Central memory CD8-positive, alpha-beta T cell (primary cell): ENCODE measurements at places on chromosomes 12 and 14.

DNA sequence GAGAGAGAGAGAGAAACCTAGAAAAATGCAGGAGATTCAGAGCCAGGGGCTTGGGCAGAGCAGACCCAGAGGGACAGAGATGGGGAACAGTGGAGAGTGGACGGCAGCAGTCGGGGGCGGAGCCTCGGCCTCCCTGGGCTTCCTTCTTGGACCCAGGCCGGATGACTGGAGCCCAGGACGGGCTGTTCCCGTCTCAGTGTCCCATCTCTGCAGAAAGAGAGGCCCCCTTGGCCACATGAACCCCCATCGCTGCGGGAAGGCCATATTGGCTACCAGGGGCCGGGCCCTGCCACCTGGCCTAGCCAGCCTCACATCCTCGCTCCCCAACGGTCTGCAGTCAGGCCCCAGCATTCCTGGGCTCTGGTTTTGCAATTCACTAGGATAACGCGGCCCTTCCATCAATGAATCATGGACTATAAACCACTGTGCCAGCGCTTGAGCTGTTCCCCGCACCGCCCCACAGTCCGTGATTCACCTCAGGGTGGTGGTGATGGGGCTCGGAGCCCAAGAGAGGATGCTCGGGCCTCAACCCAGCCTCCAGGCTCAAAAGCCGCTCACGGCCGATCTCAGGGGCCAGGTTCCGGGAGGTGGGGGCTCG, 116.5 kb downstream of the RFLNA start:
- H3K27ac ChIP-seq, result peak overlapping the region; percentile 58
- H3K36me3 ChIP-seq, result peaks cover 19% of the 10 kb centered on the region
- peaks cover 29% of the 10 kb centered on the region for H3K4me1 ChIP-seq
- no peak overlapping the region for H3K4me3 ChIP-seq

DNA sequence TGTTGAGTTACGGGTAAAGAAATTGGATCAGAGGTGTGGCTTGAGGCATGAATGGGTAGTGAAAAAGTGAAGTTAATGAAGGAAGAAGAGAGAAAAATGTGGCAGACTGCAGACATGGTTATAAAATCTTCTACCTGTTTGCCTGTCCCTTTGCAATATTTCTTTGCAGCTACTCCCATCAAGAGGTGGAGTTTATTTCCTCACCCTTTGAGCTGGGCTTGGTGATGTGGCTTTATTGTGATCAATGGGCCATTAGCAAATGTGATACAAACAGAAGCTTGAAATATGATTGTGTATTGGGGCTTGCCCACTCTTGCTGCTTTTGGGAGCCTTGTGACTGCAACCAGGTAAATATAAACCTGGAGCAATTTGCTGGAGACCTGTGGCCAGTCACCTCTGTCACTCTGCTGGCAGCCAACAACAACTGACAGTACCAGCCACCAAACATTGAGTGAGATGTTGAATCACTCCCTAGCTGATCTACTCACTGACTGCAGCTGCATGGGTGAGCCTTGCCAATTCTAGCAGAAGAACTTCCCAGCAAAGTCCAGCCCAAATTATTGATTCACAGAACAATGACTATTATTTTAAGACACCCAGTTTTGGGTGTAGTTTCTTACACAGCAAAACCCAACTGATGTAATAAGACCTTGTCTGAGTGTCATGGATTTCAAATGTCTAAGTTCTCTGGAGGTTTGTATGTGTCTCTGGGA, 151.0 kb upstream of the ATP2B1 start:
- no peak for DNase-seq
- H3K4me3 ChIP-seq, result no peak overlapping the region
- H3K4me1 ChIP-seq, result peaks cover 61% of the 10 kb centered on the region
- H3K27ac ChIP-seq, result no peak overlapping the region
- H3K36me3 ChIP-seq, result peaks cover 13% of the 10 kb centered on the region
- no peaks in the 10 kb centered on the region for H3K27me3 ChIP-seq

GRCh38 chr12:124415064-124415463, 120.2 kb downstream of the RFLNA start:
- H3K27me3 ChIP-seq, result no peaks in the 10 kb centered on the region
- peaks cover 21% of the 10 kb centered on the region for H3K4me1 ChIP-seq
- no peak for DNase-seq
- no peak overlapping the region for H3K4me3 ChIP-seq
- no peak overlapping the region for H3K27ac ChIP-seq

DNA sequence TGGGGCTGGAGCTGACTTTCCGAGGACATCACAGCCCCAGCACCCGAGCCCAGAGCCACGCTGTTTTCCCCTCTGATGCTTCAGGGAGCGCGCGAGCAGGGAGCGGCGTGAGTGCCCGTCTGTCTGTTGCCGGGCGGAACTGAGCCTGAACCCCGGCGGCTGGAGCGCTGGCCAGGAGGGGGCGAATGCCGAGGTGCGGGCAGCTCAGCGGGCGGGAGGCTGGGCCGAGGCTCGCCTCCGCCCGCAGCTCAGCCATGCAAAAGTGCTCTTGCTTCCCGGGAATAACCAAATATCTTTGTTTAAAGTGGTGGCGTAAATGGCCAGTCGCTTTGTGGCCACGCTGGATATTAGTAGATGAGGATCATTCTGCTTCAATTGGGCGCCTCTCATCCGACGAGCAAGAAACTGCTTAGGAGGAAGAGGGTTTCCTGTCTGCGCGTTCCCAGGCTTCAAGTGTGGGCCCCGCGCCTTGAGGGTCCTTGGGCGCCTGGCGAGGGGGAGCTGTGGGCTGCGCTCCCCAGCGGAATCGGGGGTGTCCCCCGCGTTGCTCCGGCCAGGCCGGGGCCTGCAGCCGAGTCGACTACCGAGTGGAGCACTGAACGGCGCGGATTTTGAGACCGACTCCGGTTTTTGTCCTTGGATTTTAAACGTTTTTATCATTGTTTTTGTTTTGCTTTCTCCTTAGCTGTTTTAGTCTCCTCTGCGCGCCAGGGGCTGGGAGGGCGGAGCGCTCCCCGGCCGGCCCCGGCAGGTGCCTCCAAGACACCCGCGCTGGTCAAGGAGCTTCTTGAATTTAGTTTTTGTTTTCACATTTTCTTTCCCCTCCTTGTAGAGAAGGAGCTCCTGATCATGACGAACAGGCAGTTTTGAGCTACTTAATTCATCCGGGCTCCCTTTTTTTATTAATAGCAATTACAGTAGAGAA, 831 bp upstream of the NKX2-1 start:
- H3K27me3 ChIP-seq, result peaks cover 73% of the 10 kb centered on the region
- H3K36me3 ChIP-seq, result no peaks in the 10 kb centered on the region
- H3K4me1 ChIP-seq, result peaks cover 5% of the 10 kb centered on the region
- H3K4me3 ChIP-seq, result peak overlapping the region; percentile 6
- no peak for DNase-seq

DNA sequence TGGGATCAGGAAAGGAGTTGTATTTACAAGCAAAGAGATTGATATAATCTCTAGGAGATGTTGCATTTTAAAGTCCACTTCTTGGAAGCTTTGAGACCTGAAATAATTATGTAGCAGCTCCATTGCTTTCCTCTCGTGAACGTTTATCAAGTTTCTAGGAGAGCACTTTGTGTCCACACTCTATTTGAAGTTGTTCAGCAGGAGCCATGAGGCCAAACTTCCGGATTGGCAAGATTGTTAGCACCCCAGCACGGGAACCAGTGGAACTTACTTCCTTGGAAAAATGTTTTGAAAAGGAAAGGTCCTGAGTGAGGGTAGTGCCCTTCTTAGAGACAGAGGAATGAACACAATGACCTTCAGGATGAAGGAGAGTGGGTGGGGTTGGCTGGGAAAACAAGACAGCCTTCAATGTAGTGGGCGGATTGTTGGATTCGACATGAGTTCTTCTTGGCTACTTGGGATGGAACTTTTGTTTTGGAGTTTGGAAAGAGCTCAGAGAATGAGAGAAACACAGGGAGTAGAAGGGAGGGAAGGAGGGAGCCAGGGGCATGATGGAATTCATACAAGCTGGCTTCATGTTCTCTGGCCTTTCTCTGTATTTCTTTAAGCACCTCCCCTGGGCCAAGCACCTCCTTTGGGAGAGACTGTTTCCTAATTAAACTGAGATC, 23.8 kb upstream of the CISTR start:
- no peaks in the 10 kb centered on the region for H3K4me1 ChIP-seq
- no peak for DNase-seq
- H3K36me3 ChIP-seq, result no peaks in the 10 kb centered on the region
- peaks cover 50% of the 10 kb centered on the region for H3K27me3 ChIP-seq

GRCh38 chr14:76861574-76862255, 35.5 kb downstream of the LRRC74A start:
- DNase-seq, result no peak
- no peak overlapping the region for H3K4me3 ChIP-seq
- peaks cover 38% of the 10 kb centered on the region for H3K27me3 ChIP-seq

GRCh38 chr14:73816393-73816816, 35.2 kb upstream of the PTGR2 start:
- DNase-seq, result no peak
- H3K36me3 ChIP-seq, result no peaks in the 10 kb centered on the region
- H3K4me3 ChIP-seq, result no peak overlapping the region
- peaks cover 7% of the 10 kb centered on the region for H3K27me3 ChIP-seq
- no peak overlapping the region for H3K27ac ChIP-seq

DNA sequence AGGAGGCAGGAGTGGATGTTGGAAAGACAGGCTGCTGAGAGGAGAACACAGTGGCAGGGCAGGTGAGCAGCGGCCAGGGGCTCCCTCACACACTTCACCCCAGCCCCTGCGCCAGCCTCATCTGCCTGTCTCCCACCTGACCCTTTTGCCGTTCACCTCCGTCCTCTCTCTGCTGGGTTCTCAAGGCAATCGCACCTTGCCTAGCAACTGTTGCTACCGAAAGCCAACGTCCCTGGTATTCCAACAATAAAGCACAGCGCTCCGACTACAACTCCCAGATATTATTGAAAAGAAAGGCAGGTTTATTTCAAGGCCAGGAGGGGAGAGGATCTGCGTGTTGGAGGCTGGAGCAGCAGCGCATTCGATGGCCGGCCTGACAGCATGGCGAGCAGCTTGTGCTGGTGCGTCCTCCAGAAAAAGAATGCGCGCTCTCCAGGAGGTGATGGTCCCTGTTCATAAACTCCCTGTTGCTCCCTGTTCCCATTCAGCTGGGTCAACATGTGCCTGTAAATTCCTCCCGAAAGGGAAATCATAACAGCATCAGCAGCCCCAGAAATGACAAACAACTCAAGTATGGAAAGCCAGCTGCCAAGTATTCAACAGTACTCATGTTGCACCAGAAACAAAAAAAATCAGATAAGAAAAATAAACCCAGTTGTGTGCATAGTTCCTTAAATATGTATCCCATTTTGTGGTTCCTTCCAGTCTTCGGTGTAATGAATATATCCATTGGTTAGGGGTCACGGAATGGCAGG, 153.0 kb upstream of the DIO3 start:
- H3K27me3 ChIP-seq, result peaks cover 83% of the 10 kb centered on the region
- DNase-seq, result no peak
- no peak overlapping the region for H3K4me3 ChIP-seq
- H3K36me3 ChIP-seq, result no peaks in the 10 kb centered on the region
- H3K27ac ChIP-seq, result no peak overlapping the region

DNA sequence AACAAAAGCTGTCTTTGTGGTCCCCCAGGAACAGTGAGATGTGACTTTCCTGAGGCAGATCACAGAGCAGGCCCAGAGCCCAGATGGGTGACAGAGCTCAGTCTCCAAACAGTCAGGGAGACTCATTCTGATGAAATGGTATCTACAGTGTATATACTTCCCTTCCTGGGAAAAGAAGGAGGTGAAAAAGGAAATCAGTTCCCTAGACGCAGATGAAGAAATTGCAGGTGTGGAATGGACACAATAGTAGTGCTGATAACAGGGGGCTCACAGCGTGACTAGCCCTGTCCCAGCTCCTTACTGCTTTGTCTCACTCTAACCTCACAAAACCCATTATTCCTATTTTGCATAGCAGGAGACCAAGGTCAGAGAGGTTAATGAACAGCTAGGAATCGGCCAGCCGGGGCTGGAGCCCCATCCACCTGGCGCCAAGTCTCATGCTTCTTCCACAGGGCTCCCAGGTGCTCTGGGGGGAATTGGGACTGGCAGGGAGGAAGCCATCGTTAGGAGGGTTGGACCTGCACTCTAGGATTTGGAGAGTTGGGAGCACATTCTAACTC, 11.9 kb downstream of the KCNH3 start:
- no peak overlapping the region for H3K27ac ChIP-seq
- peaks cover 41% of the 10 kb centered on the region for H3K27me3 ChIP-seq
- peaks cover 6% of the 10 kb centered on the region for H3K4me1 ChIP-seq
- no peak overlapping the region for H3K4me3 ChIP-seq

DNA sequence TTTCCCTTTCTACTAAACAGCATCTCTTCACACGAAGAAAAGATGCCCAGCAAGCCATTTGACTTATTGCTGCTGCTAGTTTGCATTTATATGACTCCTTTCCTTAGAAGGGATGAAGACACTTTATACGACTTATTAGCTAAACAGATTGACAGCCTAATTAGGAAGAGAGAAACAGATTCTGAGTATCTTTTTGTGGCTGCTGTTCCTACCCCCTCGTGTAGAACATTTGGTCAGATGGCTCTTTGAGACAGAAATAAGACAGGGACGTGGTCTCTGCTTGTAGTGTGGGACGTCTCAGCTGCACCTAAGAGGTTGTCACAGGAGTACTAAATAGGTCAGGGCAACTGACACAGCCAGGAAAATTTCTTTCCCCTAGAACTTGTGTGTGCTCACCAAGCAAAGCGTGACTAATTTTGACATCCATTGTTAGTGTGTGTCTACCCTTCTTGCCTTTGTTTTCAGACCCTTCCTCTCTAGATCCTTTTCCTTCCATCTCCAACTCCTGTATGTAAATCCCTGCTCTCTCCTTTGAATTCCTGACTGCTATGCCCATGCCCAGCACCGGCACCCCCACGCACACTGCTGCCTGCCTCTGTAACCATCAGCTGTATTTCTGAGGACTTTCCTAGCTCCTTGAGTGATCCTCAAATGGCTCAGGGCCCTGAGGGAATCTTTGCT, 83.2 kb downstream of the DAD1 start:
- peaks cover 47% of the 10 kb centered on the region for H3K4me1 ChIP-seq
- no peak for DNase-seq
- peaks cover 65% of the 10 kb centered on the region for H3K36me3 ChIP-seq
- H3K27ac ChIP-seq, result peak overlapping the region; percentile 95
- no peaks in the 10 kb centered on the region for H3K27me3 ChIP-seq

- H3K4me1 ChIP-seq, result peaks cover 33% of the 10 kb centered on the region
- H3K27me3 ChIP-seq, result no peaks in the 10 kb centered on the region
- H3K4me3 ChIP-seq, result no peak overlapping the region
- peaks cover 23% of the 10 kb centered on the region for H3K36me3 ChIP-seq
- no peak for DNase-seq
These were observed 232.1 kb downstream of the FOXN3 start for GRCh38 chr14:89184952-89185351.

- H3K4me3 ChIP-seq, result no peak overlapping the region
- H3K4me1 ChIP-seq, result peaks cover 18% of the 10 kb centered on the region
- no peak overlapping the region for H3K27ac ChIP-seq
- DNase-seq, result no peak
These were observed 29.4 kb downstream of the ELK3 start for GRCh38 chr12:96223411-96224218.

DNA sequence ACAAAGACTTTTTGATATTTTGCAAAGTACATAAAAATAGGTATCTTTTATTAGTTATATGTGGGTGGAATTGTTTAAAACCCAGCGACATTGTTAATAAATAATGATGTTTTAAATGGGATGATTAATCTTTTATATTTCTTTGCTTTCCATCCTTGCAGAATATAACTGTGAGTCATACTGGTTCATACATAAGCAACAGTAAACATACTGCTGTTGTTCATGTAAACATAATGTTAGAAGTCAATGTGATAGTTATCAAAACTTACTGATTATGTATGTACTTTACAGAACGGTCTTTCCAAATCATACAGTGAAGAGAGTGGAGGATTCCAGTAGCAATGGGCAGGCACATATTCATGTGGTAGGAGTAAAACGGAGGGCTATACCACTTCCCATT, 119.8 kb downstream of the ARID2 start:
- H3K27ac ChIP-seq, result no peak overlapping the region
- no peak overlapping the region for H3K4me3 ChIP-seq
- no peak for DNase-seq
- no peaks in the 10 kb centered on the region for H3K27me3 ChIP-seq

- no peak overlapping the region for H3K4me3 ChIP-seq
- no peaks in the 10 kb centered on the region for H3K27me3 ChIP-seq
- peaks cover 1% of the 10 kb centered on the region for H3K36me3 ChIP-seq
- H3K27ac ChIP-seq, result no peak overlapping the region
These were observed 61.8 kb upstream of the ATF7IP start for GRCh38 chr12:14303661-14304155.
